ENCODE measurements at places on chromosomes 16 and 17.

- no peak for DNase-seq
Measured at GRCh38 chr17:15377616-15378015, 36.2 kb upstream of the TEKT3 start.

DNA sequence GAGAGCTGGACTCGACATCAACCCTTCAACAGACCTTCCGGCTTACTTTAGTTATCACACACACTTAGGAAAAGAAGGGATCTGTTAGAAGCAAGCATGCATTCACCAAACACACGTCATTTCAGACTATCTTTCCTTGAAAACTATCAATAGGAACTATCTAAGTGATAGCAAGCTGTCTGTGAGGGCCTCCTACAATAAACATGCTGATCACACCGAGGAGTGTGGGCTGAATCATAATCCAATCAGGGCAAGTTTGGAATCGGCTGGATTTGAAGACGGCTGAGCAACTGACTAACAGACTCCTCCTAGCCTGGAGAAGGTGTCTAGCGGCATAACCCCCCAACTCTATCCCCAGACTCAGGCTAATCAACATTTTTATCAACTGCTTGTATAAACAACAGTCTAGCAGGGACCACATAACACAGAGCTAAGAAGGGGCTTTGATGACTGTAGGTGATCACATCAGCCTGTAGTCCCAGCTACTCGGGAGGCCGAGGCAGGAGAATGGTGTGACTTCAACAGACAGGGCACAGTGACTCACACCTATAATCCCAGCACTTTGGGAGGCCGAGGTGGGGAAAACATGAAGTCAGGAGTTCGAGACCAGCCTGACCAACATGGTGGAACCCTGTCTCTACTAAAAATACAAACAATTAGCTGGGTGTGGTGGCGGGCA lies 14.1 kb downstream of the NXN start:
- DNase-seq = no peak

DNA sequence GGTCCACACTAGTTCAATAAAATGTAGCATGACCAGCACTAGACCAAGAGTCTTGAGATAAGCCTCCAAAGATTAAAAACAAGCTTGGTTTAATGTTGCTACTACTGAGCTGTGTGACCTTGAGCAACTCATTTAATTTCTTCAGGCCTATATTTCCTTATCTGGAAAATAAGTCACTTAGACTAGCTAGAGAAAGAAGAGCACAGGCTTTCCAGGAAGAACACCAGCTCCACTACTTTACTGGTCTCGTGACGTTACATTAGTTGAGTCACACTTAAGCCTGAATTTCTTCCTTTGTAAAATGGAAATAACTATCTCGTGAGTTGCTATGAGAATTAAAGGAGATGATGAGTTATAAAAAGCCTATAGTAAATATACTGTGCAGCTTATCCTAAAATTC lies 5.4 kb downstream of the HELZ start:
- no peak for DNase-seq

DNA sequence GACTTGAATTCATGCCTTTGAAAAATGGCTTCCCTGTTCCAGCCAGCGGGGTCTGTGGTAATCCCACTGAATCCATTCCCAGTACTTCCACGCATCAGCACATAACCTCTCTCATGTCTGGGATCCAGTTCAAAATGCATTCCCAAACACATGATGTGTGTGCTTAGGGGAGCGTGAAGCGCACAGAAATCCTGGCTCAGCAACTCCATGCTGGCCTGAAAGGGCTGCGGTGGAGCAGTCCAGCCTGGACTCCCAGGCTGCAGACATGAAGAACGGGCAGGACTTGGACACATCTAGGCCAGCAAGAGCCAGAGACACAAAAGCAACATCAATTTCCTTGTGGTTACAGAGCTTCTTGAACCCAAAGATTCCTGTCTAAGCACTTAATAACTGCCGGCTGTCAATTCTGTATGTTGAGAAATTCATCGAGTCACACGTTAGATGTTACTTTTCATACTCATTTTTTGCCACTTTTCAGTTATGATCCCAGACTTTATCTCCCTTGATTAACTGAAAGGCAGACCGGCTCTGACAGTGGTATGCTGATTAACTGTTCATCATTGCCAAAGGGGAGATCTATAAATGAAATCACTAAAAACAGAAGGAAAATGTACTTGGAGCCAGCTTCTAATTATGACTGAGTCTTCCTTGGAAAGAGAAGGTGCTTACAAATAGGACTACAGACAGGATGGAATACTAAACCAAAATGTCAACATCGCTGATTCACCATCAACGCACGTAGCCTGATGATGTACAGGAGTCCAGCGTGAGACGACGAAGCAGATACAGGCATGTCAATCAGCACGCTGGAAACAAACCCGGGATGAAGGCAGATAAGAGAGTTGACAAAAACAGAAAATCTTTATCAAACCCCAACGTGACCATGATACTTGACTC lies 23.0 kb downstream of the NSMCE1 start:
- no peak for DNase-seq

DNA sequence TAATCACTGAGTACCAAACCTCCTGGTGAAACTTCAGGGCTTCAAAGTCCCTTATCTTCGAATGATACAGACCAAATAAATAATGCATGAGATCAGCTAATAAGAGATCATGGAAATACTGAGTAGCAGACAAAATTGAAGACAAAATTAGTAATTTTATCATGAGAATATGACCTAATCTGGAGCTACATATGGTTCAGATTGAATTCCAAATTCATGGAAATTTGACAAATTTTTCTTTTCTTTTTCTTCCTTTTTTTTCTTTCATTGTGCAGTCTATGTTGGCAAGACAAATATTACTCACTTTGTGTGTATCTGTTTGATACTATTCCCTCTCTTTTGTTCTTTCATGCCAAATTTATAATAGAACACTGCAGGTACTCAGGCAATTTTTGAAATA lies 218.1 kb upstream of the KCNJ16 start:
- no peak for DNase-seq

- DNase-seq = no peak
Measured at GRCh38 chr16:57127836-57128235, 35.5 kb downstream of the CPNE2 start.

DNA sequence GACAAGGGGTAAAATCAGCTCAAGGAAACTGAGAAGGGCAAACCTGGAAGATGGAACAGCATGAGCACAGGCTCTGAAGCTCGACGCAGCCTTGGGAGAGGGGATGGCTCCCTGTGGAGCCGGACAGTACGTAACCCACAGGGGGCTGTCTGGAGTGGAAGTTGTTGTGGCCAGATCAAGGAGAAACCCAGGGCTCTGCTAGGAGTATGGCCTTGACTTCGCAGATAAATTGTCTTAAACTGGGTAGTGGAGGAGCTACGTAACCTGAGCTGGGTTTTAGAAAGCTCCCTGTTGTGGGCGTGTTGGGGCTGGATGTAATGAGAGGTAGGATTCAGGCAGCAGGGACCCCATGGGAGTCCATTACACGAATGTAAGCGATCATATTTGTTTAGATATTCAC lies 25.5 kb upstream of the AXIN2 start:
- no peak for DNase-seq

GRCh38 chr17:74773871-74774286 lies 2.3 kb downstream of the NAT9 start:
- no peak for DNase-seq

GRCh38 chr16:80527297-80527696 lies 13.5 kb upstream of the DYNLRB2 start:
- DNase-seq = no peak

GRCh38 chr16:55125818-55126385 lies 195.2 kb downstream of the IRX5 start:
- DNase-seq = no peak
